ENCODE measurements at places on chromosomes 16 and 17.

DNA sequence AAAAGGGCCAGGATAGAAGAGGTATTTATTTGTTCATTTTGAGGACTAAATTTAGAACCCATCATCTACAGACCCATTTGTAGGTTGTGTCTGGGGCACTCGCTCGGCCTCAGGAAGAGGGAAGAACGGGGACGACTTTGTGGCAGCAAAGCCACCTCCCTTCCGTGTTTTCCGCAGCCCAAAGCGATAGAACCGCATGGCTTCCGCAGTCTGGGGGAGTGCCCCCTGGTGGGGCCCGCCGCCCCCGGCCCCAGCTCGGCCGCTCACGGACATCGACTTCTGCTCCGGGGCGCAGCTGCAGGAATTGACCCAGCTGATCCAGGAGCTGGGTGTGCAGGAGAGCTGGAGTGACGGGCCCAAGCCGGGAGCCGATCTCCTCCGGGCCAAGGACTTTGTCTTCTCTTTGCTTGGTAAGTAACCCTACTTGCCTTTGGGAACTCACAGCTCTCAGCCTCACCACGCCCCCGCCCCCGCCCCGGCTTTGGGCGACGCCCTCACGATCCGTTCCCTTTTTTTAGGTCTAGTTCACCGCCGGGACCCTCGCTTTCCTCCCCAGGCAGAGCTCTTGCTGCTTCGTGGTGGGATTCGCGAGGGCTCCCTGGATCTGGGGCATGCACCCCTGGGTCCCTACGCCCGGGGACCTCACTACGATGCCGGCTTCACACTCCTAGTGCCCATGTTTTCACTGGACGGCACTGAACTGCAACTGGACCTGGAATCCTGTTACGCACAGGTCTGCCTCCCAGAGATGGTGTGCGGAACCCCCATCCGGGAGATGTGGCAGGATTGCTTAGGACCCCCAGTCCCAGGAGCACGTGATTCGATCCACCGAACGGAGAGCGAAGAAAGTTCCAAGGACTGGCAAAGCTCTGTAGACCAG is 681 bp downstream of the TMEM102 start:
- peak; percentile 89 for DNase-seq

- DNase-seq: no peak
These were observed 127.1 kb downstream of the SPAG9 start for GRCh38 chr17:50993544-50993943.

GRCh38 chr17:45332989-45333701 is 16.3 kb upstream of the MAP3K14 start:
- peak; percentile 54 for DNase-seq

GRCh38 chr16:85208181-85208580 is 95.9 kb upstream of the CIBAR2 start:
- no peak for DNase-seq

DNA sequence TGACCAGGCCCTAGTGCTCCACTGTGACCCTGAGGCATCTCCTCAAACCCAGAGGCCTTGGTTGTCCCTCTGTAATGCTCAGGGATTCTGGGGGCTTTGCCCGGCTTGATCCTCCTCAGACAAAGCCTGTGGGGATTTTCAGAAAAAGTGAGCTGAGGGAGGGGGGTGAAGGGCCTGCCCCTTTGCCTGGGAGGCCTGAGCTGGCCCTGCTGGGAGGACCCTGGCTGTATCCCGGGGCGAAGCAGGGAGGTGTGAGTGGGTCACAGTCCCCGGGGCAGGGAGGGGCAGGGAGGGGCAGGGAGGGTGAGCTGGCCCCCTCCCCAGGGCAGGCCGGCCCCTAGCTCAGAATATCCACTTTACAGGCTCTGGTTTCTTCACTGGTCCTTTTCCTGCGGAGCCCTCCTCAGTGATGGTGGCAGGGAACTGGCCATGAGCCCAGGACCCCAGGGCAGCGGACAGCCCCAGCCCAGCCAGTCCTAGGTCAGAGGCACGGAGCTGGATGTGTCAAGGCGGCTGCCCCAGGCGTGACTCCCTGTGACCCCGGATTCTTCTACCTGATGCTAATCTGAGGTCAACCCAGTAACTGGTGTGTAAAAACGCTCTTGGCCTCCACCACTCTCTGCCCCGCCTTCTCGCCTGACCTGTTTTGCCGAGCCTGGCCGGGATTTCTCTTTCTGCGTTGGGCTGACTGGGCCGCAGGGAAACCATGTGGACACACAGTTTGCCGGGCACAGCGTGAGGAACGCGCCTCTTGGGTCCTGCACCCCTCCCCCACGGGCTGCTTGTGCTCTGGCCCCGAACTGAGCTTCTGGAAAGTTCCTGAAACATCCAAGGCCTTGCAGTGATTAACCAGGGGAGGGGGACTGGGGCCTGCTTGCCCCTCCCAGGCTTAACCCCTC is 5.8 kb upstream of the FASN start:
- peak; percentile 56 for DNase-seq

DNA sequence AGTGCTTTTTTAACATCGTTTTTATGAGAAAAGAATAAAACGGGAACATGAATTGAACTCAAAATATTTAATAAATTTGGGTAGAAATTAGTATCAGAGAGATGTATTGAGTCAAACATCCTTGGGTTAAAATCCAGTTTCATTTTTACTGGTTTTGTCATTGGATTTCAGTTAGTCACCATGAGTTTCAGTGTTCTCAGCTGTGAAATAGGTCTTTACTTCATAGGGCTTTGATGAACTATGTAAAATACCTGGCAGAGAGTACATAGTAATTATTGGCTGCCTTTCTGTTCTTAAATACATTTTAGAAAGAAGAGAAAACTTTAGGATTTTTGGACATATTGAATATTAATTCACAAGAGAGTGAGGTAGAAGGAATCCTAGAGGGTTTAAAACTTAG is 105.8 kb downstream of the TANC2 start:
- no peak for DNase-seq

GRCh38 chr16:680625-680945 is 375 bp downstream of the STUB1 start:
- DNase-seq: no peak

- peak; percentile 78 for DNase-seq
These were observed 14.4 kb downstream of the CDIPT start for GRCh38 chr16:29848420-29849297.

DNA sequence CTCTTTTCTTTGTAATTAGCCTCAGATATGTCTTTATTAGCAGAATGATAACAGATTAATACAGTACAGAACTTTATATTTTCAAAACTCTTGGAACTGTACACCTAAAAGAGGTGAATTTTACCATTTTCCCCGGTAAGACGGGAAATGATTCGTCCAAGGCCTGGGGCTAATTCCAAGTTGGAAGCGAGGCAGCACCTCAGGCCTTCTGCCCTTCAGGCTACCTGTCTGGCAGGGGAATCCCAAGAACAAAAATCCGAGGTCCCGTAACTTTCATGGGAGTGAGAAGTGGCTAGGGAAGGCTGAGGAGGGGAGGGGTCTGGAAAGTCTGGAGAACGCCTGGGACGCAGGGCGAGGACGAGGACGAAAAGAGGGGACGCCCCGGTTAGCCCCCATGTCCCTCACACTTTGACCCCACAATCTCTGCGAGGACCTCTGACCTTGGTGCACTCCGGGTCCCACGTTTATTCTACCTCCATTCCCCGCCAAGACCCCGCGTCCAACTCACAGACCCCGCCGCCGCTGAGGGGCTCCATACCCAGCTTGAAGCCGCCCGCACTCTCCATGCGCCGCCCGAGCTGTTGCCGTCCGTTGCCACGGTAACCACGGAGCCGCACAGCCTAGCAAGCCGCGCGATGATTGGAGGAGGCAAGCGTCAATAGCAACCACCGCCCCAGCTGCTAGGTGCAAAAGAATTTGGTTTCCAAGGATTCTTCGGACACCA is at the start of gene HYDIN:
TSS of gene HYDIN (minus strand) at position 601 of the 724 bp plus-strand sequence. CDS start 43,827 bp downstream, outside the sequence.
- DNase-seq: peak; percentile 95

Measured in DMS53 (cell line).